Activated CD8-positive, alpha-beta memory T cell treated with anti-CD3 and anti-CD28 coated beads, Interleukin-2, amount 50 U/mL, for 48 hours (primary cell): ENCODE measurements at places on chromosomes 6 and 20.
A peak's percentile ranks its signal among the peaks of the same experiment; 100 is the strongest.

DNA sequence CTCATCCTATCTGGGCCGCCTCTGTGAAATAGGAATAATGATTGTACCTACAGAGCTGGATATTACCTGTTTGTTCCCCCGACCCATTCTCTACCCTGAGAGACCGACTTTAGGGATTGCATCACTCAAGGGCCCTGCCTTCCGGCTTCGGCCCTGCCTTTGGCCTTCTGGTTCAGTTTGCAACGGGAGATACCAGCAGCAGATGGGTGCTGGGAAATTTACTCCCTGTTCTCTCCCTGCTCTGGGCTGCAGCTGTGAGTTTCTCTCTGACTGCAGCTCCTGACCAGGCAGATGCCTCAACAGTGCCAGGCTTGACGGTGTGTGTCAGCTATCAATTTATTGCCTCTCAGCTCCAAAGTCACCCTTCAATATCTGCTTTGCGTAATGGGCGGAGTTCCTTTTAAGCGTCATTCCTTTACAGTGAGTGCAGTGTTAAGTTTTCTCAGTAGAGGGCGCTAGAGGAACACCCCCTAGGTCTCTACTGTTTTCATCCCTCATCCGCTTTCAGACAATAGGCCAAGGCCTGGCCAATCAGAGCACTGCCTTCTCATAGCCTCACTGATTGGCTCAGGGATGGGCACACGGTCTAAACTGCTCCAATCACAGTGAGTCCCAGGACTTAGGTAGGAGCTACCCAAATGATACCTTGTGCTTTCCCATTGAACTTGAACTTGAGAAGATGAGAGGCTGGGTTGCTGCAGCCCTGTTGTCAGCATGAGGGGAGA lies 30.0 kb downstream of the KCNG1 start:
- DNase-seq = peak; percentile 69

GRCh38 chr6:100112855-100113508 lies 119.0 kb upstream of the MCHR2 start:
- no peak for DNase-seq

DNA sequence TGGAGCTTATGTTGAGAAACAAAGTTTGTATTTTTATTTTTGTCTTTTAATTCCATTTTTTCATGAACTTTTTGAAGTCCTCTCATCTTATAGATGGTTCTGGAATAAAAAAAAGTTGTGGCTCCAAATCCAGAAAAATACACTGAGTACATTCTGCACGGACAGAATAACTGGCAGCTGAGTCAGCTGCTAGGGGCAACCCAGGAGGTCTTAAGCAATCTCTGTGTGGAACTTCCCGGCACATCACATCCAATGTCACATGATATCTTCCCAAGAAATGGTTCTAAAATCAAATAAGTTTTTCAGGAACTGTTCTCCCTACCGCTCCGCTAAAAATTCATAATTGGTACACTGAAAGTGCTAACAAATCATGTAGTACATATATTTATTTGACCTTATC lies 29.8 kb downstream of the SLC13A3 start:
- DNase-seq = no peak

DNA sequence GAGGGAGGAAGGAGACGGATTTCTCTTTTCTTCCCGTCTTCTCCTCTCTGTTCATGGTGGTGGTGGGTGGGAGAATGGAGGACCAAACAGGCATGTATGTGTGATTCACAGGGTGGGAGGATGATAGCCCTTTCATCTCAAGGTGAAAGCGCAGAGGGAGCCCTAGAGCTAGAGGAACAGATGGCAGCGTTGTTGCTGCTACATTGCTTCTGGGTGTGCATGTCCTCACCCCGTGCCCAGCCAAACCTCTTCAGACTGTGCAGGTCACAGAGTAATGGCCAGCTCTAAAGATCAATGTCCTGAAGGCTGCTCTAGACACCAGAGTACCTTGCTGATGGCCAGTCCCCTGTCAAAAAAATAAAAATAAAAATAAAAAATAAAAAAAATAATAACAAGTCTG lies 301.8 kb downstream of the TBC1D7 start:
- DNase-seq = no peak

DNA sequence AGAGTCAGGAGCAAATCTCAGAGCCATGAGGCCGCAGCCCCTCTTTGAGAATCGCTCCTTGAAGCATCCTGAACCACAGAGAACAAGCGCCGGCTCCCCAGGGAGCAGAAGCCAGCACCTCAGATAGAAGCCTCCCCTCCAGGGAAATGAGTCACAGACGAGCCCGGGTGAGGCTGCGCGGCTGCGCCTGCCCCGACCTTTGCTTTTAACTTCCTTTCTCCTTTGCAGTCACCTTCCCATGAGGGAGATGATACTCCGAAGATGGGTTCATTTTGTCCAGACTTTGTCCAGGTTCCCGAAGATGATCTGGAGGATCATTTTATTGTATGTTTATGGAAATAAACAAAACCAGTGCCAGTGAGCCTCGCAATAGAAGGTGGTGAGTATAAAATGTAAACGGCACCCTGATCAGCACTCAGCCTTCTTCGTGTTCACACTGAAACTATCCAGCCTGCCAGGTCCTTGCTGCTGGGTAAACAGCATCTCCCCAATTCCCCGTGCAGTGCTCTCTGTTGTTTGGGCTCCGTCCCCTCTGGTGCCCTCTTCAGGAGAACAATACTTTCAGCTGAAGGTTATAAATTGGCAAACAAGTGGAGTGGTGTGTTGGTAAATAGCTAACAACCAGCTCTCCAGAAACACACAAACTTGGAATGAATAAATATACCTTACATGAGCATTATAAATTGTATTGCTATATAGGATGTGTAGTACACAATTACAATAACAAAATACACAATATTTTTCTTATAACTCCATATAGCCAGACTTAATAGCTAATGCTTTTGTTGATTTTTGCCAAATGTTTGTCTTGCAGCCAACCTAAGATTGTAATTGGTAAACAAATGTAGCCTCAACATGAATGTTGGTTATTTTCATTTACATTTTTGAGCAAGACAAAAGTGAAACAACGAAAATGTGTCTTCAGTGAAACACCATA lies 41.4 kb upstream of the TMEM181 start:
- peak; percentile 72 for DNase-seq

DNA sequence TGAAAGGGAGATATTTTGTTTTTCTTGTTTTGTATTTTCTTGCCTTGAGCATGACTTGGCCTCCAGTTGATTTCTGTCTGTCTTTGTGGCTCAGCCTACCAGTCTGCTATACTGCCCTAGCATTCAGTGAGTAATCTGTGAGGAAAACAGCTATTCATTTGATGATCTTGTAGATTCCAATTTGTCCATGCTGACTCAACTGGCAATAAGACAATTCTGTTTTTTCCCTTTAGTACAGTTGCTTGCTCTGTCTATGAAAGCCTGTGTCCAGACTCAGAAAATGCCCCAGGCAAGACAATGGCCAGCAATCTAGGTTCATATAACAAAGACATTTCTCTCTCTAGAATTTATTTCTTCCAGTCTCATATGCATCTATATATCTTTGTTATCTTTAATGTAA lies 10.9 kb upstream of the SOX4 start:
- no peak for DNase-seq

- DNase-seq = no peak
These were observed 177.2 kb downstream of the TSHZ2 start for GRCh38 chr20:53149148-53149889.

DNA sequence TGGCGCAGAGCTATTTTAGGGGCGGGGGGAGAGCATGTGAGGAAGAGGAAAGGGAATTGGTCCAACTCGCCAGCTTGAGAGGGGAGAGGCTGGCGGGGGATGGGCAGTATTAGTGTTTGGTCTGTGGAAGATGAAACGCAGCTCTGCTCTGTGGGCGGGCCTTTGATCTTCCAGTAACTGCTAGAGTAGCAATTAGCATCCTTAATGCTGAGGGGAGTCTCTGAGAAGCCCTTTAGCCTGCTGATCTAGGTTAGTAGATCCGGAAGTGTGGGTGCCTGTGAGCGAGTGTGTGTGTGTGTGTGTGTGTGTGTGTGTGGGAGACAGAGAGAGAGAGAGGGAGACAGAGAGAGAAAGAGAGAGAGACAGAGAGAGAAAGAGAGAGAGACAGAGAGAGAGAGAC lies 117.2 kb upstream of the BACH2 start:
- peak; percentile 84 for DNase-seq

DNA sequence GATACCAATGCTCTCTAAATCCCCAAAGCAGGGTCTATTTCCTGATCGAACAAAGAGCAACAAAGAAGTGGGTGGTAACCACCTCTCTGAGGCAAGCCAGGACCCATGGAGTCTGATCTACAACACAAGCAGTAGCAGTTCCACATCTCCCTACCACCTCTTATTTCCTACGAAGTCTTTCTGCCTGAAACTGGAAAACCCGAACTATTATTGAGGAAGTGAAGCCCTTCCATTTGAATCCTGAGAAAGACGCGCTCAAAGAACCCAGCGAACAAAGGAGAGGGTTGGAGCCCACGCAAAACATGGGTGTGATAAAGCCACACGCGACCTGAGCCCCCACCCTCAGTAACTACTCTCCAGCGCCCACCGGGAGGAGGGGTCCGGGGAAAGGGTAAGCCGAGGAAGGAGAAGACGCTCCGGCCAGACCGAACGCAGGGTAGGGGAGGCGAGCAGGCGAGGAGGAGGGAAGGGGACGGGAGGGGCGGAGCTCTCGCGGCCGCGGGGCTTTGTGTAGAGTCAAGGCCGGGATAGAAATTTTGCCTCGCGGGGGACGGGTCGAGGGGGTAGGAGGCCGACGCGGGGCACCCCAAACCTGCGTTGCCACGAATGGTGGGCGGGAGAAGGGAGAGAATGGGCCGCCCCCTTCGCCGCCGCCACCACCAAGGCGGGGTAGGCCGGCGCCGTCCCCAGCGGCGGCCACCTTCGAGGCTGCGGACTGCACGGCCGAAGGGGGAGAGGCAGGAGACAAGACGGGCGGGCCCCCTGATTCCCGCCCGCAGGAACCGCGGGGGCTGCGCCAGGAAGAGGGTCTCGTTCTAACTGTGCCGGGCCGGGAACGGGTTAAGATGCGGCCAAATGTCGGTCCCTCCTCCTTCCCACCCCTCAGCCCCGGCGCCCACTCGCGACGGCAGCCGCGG lies 802 bp downstream of the HDAC2 start:
- peak; percentile 76 for DNase-seq

DNA sequence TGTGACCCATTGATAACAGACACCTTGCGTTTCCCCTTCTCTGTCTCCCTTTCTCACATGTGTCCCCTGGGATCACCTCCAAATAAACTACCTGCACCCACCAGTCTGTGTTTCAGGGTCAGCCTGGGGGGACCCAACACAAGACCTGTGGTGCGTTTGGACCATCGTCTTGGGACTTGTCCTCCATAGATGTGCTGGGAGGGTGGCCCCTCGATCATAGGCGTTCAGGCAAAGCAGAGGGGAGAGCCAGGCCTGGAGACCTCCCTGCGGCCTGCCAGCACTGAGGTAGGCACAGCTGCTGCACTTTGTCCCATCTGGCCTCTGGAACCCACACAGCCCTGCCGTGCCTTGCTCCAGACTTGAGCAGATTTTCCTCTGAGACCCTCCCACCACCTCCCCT lies 18.1 kb downstream of the CST9 start:
- DNase-seq = no peak

GRCh38 chr6:160293844-160294243 lies 35.2 kb upstream of the SLC22A2 start:
- DNase-seq = no peak

- DNase-seq = no peak
These were observed 175.1 kb upstream of the PDE10A start for GRCh38 chr6:165837948-165838745.

- no peak for DNase-seq
These were observed 161.6 kb upstream of the EXOC2 start for GRCh38 chr6:854406-855118.

GRCh38 chr6:36774331-36774730 lies 64.9 kb downstream of the CPNE5 start:
- no peak for DNase-seq

- DNase-seq = no peak
These were observed 22.7 kb downstream of the TFEB start for GRCh38 chr6:41712651-41713103.

GRCh38 chr6:87729965-87730719 lies 28.1 kb upstream of the AKIRIN2 start:
- no peak for DNase-seq

- no peak for DNase-seq
These were observed 17.1 kb downstream of the GFRA4 start for GRCh38 chr20:3646067-3646440.

- no peak for DNase-seq
These were observed 37.9 kb downstream of the CDH26 start for GRCh38 chr20:59996108-59996507.

DNA sequence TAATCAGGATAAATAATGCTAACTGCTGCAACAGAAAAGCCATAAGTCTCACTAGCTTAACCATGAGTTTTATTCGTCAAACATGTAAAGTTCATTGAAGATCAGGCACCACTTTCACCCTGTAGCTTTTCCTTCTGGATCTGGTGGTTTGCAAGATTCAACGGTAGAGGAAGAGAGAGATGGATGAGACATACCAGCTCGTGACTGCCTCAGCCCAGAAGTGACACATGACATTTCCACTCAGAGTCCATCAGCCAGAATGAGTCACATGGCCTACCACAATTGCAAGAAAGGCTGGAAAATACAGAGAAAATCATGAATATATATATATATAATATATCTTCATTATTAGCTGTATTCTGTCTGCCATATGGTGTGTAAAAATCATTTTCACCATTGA lies 29.0 kb downstream of the SPTLC3 start:
- no peak for DNase-seq

- no peak for DNase-seq
These were observed 23.6 kb upstream of the OR2J2 start for GRCh38 chr6:29147074-29147473.

GRCh38 chr6:53202052-53202451 lies 53.4 kb upstream of the GCM1 start:
- no peak for DNase-seq

DNA sequence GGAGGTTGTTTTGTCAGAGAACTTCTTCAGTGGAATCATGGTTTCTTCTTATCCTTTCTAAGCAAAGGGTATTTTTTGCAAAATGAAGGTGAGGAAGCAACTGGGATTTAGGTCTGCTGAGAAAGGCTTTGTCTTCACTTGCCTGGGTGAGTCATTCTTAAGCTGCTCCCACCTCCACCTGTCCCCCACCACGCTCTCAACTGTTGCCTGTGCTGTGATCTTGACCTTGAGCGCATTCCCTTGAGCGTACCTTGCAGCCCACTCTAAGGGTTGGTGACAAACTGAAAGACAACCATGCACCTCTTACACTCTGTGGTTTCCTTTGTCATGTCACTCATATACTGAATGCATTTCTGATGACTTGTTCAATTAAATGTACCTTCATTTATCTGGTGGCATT lies 641.1 kb downstream of the RNF144B start:
- no peak for DNase-seq

- peak; percentile 54 for DNase-seq
These were observed 1.9 kb upstream of the ULBP1 start for GRCh38 chr6:149961728-149962425.
